ENCODE measurements at places on chromosomes 16 and 17.

- DNase-seq, result peak; percentile 78
These were observed 2.8 kb upstream of the ALDH3A2 start for GRCh38 chr17:19645734-19646201.

DNA sequence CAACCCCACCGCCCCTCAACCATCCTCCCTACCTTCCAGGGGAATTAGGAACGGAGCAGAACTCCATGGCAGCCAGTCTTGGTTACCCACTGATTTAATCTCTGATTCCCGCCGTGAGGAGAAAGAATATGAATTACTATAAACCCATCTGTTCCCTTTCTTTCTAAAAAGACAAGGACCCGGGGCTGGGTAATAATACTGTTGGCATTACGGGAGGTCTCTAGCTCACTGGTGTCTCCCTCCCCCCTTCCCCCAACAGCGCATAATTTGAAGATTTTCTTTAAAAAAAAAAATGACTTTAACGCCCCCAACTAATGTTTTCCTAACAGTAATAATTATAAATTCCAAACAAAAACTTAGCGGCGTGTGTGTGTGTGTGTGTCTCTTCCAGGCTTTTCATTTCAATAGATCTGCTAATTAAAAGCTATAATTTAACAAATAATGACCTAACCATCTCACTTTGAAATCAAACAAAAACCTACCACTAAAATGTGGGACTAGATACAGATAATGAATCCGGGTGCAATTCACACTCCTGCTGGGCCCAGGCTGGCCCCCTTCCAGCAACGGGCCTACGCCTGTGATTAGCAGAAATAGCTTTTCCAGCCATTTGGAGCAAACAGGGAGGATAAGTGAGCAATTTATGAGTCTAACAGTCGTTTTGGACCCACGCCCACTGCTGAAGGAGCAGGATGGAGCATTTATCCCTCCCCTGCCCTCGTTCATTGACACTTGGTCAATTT lies 18.2 kb upstream of the BHLHA9 start:
- DNase-seq, result no peak

DNA sequence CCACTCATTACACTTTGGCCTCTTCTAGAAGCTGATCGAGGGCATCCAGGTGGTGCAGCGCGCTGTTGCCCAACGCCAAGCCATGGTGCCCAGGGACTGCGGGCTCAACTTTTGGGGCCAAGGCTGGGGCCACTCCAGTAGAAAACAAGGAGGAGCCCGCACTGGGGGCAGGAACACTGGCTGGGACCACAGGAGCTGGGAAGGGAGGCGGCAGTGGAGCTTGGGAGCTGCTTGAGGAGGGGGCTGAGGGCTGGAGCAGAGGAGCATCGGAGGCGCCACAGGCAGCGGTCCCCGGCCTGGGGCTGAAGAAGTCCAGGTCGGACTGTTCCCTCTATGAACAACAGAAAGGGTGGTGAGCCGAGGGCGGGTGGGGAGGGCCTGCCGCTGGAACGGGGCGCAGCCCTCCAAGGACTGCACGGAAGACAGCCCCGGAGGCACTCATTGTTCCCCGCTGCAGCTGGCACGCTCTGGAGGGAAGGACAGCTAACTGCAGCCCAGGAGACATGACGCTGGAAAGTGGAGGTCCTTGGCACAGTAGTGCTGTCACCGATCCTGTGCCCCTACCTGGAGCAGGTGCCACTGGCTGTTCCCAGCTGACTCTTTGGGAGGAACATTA lies 21.5 kb downstream of the GGA3 start:
- DNase-seq, result no peak

GRCh38 chr16:78425891-78426510 lies 326.5 kb downstream of the WWOX start:
- DNase-seq, result no peak

DNA sequence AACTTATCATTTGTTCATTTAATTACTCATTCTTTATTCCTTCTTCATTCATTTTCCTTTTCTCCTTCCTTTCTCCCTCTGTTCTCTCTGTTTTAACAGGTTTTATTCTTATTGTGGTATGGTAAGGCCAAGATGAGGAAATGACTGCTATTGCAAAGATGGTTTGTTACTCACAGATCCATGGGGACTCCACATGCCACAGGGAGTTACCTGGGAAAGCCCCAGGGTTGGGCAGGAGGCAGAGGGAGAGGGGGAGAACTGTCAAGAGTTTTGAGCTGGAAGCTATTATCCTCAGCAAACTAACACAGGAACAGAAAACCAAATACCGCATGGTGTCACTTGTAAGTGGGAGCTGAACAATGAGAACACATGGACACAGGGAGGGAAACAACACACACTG lies 453.3 kb downstream of the WWOX start:
- no peak for DNase-seq

- DNase-seq, result no peak
These were observed 6.0 kb downstream of the TEKT5 start for GRCh38 chr16:10688726-10689125.

DNA sequence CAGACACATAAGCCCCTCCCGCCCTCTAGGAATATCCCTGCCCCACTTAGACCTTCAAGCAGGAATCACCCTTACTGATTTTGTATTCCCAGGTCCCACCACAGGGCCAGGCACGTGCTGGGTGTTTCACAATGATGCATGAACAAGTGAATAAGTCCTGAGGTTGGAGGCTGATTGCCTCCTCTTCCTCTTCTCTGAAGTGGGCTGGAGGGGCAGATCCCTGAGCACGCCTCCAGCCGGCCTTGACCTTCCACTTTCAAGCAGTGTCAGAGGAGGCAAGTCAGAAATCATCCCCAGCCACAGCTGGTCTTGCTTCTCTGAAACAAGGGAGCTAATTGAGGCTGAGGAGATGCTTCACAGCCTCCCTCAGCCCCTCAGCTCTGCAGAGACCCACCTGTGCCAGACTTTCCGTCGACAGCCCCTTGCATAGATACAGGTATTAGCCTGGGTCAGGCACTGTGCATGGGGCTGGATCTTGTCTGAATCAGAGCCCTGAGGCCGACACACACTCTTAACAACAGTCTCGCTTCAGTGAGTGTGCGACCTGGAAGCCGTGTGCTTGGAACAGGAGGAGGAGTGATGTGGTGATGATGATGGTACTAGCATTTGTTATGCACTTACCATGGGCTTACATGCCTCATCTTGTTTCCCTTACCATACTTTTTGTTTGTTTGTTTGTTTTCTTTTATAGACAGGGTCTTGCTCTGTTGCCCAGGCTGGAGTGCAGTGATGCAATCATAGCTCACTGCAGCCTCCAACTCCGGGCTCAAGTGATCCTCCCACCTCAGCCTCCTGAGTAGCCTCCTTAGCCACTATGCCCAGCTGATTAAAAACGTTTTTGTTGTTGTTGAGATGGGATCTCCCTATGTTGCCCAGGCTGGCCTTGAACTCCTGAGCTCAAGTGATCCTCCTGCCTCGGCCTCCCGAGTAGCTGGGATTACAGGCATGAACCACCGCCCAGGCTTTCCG lies 15.0 kb downstream of the MRM1 start:
- DNase-seq, result no peak

Data from ELF-1 (cell line).